ENCODE measurements at places on chromosomes 11 and 22.
A peak's percentile ranks its signal among the peaks of the same experiment; 100 is the strongest.

GRCh38 chr11:84398017-84398626, 1112.0 kb upstream of the CCDC90B start:
- peak; percentile 66 for DNase-seq

- DNase-seq = no peak
Observed at GRCh38 chr11:12121517-12121916, 11.1 kb downstream of the MICAL2 start.

- peak; percentile 70 for DNase-seq
Observed at GRCh38 chr22:33018232-33018864, 39.8 kb downstream of the SYN3 start.

DNA sequence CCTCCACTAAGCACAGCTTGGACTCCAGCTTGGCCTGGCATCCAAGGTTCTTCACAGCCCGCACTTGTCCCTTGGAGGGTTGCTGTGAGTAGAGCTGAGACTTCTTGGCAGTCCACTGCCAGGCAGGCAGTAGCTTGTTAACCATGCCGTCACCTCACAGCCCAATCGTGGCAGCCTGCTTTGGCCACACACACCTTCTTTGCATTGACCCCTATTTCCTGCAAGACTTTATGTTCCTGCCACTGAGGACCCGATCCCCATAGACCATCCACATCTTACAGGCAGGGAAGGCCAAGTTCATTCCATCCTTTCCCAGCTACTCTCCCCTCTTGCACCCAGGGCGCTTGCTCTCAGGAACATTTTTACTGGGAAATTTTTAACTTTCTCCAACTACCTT, 2.5 kb upstream of the PYGM start:
- DNase-seq = no peak

GRCh38 chr22:43198936-43199335, 12.0 kb upstream of the TTLL12 start:
- no peak for DNase-seq

DNA sequence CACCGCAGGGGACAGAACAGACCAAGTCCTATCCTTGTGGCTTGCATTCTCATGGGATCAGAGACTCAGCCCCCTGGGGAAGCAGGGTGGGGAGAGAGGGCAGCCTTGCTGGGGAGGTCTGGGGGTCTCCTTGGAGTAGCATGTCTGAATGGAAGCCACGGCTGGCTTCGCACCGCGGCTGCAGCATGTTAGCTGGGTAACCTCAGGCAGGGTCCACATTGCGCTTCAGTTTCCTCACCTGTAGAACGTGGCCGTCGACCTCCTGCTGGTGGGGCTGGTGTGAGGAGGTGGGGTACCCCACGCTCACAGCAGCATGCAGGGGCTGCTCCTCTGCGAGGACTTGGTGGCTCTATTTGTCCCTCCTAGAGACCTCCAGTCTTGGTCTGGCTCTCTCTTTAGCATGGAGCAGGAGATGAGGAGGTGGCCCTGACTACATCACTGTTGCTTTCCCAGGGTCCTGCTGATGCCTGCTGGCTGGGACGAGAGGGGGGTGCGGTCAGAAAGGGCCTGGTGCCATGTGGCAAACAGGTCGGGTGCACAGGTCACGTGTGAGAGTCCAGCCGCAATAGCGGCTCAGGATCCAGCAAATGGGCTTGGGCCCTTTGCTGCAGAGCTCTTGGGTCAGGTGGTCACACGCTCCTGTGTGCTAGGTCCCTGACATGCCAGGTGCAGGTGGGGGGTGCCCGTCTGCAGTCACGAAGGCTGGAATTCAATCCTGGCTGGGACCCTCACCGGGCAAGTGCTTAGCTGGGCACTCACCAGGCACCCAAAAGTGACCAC, 35.4 kb upstream of the SMIM38 start:
- DNase-seq = no peak

GRCh38 chr11:59559886-59560285, 48.5 kb downstream of the OR4D9 start:
- DNase-seq = peak; percentile 66

DNA sequence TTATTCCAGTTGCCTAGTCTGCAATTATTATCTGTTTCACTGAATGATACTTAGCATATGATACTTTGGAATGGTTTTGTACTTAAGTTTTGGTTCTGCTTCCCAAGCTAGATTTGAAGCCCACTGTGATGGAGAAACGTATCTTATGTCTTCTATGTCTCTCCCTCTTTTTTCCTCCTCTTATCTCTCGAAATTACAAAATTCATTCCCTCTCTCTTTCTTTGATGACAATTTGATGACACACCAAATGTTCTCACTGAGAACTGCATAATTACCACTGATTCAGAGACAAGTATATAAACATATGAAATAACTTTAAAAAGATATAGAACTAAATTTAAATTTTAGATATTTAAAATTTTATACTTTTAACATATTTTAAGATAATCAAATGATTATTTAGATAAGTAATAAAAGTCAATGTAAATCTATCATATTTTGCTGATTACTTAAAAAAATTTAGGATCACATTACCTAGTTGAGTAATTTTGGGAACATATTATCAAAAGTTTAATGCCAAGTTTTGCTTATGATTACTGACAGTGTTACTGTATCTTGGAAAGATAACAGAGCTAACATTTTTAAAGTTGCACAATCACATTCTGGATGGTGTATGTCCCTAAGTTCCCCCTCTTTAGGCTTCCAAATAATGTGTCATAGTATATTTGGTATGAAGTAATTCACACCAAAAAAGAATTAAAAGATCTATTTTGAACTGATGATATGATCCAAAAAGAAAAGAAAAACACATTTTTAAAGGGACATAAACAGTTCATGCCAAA, 255.3 kb downstream of the SBF2 start:
- no peak for DNase-seq

GRCh38 chr11:134506046-134506445, 94.0 kb upstream of the B3GAT1 start:
- no peak for DNase-seq

- peak; percentile 98 for DNase-seq
Observed at GRCh38 chr22:31139866-31140716, at the start of gene PLA2G3. TSS of gene PLA2G3 (minus strand) at chr22:31140508. CDS start at chr22:31140354, 154 bp downstream.

- DNase-seq = no peak
Observed at GRCh38 chr11:12390687-12391110, 13.3 kb downstream of the PARVA start.

- no peak for DNase-seq
Observed at GRCh38 chr11:60844045-60844869, 2.3 kb downstream of the CCDC86 start.

DNA sequence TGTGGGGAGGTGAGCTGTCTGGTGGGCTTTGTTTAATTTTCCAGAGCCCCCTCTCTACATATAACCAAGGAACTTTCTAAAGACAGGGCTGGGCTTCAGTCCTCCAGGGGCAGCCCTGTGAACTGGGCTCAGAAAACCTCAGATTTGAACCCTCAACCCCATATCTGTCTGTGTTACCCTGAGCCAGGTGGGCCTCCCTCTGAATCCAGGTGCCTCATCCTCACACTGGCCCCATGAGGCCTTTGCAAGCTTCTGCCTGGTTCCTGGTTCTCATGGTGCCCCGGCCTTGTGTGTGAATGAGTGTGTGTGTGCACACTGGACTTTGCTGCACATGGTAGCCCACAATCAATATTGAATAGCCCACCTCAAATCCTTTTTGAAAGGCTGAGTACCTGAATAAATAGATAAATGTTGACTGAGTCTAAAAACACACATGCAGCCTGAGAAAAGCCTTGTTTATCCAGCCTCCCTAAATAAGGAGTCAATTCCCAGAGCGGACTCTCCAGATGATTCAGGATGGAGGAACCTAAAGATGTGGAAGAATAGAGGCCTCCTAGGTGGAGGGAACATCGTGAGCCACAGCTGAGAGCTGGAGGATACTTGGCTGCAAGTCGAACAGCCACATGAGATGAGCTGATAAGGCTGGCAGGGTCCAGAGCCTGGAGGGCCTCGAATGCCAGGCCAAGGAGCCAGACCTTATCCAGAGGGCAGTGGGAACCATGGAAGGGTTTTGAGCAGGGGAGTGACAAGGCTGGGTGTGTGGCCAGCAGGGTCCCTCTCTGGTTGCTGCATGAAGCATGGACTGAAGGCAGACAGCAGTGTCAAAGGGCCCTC, 28.1 kb upstream of the P2RY2 start:
- DNase-seq = no peak

DNA sequence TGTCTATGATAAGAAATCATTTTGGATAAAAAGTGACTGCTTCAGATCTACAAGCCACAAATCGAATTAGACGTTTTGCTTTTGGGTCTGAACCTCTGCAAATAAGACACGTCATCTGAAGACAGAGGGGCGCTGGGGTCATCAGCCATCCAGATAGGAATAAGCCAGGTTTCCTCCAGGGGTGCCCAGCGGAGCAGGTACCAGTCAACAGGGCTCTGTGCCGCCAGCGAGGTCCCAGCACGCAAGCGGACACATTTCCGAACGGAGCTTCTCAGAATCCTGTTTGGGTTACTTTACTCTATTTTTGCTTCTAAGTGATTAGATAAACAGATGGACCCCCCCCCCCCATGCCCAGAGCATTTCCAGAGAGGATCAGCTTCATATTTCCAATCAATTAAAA, 873.8 kb downstream of the BRD1 start:
- no peak for DNase-seq

- no peak for DNase-seq
Observed at GRCh38 chr22:40982482-40983385, 31.6 kb downstream of the RBX1 start.

GRCh38 chr11:13105237-13105844, 96.2 kb downstream of the RASSF10 start:
- DNase-seq = no peak

- DNase-seq = no peak
Observed at GRCh38 chr11:26946257-26946716, 47.6 kb upstream of the FIBIN start.

DNA sequence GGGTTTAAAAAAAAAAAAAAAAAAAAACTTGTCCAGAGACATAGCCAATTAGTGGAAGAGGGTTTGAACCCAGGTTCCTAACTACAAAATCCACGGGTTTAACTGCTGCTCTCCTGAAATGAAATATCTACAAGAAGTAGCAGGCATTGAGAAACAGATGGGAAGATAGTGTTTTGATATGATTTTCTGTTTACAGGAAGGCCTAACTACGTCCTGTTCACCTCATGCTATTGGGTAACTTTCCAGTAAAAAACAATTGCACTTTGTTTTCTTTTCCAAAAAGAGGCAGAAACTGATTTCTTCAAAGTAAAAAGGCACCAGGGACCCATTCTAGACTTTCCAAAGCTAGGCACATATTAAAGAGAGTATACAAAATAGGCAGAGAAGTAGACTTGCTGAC, 5.9 kb upstream of the C11orf91 start:
- no peak for DNase-seq

DNA sequence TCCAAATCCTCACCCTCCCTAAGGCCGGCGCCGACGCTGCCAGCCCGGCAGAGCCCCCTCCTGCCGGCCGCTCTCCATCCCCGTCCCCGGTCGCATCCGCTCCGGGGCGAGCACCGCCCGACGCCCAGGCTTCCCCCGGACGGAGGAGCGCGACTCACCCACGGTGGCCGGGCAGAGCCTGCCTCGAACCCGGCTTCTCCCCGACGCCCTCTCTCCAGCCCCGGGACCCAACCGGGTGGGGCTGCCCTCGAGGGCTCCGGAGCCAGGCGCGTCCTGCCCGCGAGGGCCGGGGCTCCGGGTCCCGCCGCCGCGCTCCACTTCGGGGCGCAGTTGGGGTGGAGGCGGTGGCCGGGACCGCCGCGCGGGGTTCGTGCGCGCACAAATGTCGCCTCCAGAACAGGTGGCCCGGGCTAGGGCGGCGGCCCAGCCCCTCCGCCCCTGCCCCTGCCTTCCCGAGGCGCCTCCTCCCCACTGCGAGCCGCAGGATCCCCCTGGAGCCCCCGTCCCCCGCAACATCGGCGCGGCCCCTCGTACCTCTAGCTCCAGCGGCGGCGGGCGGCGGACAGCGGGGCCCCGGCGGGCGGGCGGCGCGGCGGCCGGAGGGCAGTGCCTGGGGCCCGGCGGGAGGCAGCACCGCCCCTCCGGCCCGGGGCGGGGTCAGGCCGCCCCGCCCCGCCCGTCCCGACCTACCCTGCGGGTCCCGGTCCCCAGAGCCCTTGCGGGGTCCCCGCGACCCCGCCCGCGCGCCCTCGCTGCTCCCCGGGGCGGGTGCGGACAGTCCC, at the start of gene A4GALT:
A4GALT (minus strand) TSS at position 608 of the 782 bp plus-strand sequence. CDS start 26,919 bp downstream, outside the sequence.
- DNase-seq = no peak

DNA sequence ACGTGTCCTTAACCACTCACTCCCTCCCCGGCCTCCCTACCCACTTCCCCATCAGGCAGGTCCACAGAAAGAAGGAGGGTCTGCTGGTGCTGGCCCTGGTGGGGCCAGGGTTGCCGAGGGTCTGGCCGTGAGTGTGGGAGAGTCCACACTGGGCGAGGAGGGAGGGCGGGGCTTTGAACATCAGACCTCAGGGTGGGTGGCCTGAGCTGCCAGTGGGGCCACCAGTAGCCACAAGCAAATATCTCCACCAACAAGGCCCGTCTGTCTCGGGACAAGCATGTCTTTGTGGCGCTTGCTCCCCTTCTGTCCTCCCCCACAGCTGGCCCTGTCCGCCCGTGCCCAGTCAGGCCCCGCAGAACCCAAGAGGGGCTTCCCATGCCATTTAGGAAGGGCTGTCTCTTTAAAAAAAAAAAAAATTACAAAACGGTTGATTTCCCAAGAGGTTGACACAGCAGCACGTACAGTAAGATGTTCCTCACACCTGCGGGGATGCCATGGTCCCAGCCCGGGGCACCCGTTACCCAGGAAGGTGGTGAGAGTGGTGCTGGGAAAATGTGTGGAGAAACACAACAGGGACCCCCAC, 17.7 kb upstream of the TALDO1 start:
- no peak for DNase-seq

- DNase-seq = no peak
Observed at GRCh38 chr11:86574493-86575207, 97.8 kb downstream of the ME3 start.

- no peak for DNase-seq
Observed at GRCh38 chr22:22166941-22167713, 77.5 kb upstream of the VPREB1 start.

DNA sequence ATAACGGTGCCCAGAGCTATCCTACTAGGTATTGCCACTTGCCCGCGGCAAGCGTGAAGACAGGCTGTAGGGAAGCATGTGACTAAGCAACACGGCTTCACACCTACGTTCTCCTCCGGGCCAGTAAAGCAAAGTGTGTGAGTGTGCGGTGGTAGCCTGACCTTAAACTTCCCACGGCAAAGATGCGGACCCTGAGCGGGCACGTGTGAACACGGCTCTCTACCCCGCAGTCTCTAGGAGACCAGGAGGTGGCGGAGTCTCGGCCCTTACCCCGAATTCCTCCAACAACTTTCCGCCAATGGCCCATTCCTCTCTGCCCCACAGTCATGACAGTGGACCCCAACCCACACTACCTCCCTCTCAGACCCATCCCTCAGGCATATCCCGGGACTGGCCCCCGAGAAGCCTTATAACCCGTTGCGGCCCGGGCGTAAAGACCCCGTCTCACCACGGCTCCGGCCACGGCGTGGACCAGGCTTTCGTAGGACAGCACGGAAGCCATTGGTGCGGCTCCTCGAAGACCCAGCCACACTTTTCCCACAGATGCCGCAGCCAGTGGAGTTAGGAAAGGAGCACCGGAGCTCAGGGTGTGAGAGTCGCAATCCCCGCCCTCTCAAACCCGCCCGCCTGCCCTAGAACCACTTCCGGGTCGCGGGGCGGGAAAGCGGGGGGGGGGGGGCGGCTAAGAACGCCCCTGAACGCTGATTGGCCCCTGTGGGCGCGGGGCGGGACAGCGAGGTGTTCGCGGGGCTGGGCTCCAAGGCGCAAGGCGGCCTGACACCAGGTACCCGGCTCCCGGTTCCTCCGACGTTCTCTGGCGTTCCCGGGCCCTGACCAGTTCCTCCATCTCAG, at the start of gene SLC25A17:
SLC25A17 (minus strand) TSS at position 600 of the 852 bp plus-strand sequence; CDS start at position 502, 98 bp downstream.
- DNase-seq = peak; percentile 94

Measured in mesendoderm (in vitro differentiated cells).